ENCODE measurements at places on chromosomes 3 and 15. TPM values are rescaled to one million over a fixed set of nuclear protein-coding genes. Genes with fewer than 3 reads are reported as not detected.

Gene NPAP1
- total RNA-seq: not detected

Gene SYNPR
- not detected for total RNA-seq

Gene PTPRG
- total RNA-seq: 0.06 TPM

GRCh38 chr3:168968609-168969008 is 694.9 kb downstream of the MECOM start:
- H3K27me3 ChIP-seq: no peaks in the 10 kb centered on the region
- no peak overlapping the region for H3K4me3 ChIP-seq
- H3K27ac ChIP-seq: no peak overlapping the region
- no peaks in the 10 kb centered on the region for H3K4me1 ChIP-seq

DNA sequence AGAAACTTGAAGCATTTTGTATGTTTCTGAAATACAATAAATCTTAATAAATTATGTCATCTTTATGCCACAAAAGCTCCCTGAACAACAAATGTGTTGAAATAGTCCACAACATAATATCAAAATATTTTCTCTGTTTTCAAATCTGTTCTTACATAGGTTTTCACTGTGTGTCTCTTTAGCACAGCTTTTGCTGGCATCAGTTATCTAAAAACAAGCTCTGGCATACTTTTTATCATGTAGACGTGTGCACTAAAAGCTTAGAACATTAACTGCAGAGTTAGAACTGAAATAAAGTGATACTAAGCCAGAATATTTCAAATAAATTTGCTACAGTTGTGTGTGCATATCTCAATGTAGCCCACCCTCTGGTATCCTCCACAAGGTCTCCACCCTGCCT is 41.8 kb upstream of the ALCAM start:
- H3K27ac ChIP-seq: no peak overlapping the region
- H3K4me1 ChIP-seq: peaks cover 10% of the 10 kb centered on the region
- no peak for DNase-seq

DNA sequence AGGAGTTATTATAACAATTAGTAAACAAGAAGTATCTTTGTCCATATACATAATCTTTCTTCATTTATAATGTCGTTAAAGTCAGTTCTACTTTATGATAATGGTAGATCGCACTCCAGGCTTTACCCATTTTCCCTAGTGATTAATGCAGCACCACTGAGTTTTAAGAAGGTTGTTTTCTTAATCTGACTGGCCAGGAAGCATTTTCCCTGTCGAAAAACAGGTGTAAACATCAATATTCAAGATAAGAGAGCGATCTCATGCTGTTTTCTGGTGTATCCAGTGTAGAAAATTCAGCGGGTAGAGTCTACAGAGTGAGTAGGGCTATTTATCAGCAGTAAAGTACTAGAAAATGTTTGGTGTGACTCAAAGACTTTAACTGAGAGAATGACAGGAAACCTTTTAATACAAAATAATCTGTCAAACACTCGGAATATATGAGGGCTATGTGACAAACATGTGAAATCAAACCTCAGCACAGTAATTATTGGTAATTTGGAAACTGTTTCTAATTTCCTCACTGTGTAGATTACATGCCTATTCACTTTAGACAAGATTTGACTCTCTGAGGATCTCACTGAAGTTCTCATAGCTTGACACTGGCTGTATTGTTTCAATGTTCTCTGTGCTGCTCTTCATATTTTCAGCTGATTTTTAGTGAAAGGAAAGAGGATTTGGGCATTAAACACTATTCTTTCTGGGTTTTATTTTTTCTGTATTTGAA is 1013.2 kb downstream of the VGLL3 start:
- no peak for DNase-seq
- H3K27ac ChIP-seq: no peak overlapping the region
- no peaks in the 10 kb centered on the region for H3K27me3 ChIP-seq
- H3K36me3 ChIP-seq: no peaks in the 10 kb centered on the region
- H3K4me1 ChIP-seq: no peaks in the 10 kb centered on the region
- H3K4me3 ChIP-seq: no peak overlapping the region

DNA sequence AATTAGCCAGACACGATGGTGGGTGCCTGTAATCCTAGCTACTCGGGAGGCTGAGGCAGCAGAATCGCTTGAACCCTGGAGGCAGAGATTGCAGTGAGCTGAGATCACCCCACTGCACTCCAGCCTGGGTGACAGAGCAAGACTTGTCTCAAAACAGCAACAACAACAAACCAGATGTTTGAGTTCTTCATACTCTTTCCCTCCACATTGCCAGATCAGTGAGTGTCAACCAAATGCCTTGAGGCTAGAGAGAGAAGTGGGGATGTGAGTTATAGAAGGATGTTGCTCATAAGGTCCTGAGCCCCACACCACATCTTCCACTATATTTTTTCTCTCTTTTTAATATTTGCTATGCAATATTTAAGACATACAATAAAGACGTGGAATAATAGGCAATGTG is 19.8 kb downstream of the MAPKBP1 start:
- H3K4me3 ChIP-seq: no peak overlapping the region
- no peak for DNase-seq
- H3K27ac ChIP-seq: no peak overlapping the region
- no peaks in the 10 kb centered on the region for H3K27me3 ChIP-seq

DNA sequence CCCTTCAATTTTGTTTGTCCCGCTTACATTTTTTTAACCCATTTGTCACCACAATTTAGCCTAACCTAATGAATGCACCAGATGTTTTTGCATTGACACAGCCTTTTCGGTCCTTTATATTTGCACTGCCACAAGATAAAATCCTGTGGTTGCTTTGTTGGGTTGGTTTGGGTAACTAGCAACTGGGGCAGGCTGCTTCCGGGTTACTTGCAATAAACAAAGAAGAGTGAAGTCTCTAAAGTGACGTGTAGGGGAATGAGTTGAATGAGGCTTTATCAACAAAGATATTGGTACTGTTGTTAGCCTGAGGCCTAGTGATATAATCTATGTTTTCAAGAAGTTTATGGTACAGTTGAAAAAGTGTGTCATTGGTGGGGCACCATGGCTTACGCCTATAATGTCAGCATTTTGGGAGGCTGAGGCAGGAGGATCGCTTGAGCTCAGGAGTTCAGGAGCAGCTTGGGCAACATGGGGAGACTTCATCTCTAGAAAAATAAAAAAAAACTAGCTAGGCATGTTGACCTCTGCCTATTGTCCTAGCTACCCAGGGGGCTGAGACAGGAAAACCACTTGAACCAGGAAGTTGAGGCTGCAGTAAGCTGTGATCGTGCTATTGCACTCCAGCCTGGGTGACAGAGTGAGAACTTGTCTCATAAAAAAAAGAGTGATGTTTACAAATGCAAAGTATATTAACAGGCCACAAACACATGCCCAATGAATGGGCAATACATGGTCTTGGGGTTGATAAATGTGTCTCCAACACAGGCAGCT is 121.8 kb downstream of the OXSM start:
- H3K27ac ChIP-seq: no peak overlapping the region
- H3K27me3 ChIP-seq: no peaks in the 10 kb centered on the region
- no peak for DNase-seq
- H3K36me3 ChIP-seq: no peaks in the 10 kb centered on the region
- no peaks in the 10 kb centered on the region for H3K4me1 ChIP-seq
- H3K4me3 ChIP-seq: no peak overlapping the region

Measured in activated naive CD8-positive, alpha-beta T cell treated with anti-CD3 and anti-CD28 coated beads for 36 hours (primary cell).